ENCODE measurements at places on chromosomes 4 and X. TPM values are rescaled to one million over a fixed set of nuclear protein-coding genes. Genes with fewer than 3 reads are reported as not detected.

DNA sequence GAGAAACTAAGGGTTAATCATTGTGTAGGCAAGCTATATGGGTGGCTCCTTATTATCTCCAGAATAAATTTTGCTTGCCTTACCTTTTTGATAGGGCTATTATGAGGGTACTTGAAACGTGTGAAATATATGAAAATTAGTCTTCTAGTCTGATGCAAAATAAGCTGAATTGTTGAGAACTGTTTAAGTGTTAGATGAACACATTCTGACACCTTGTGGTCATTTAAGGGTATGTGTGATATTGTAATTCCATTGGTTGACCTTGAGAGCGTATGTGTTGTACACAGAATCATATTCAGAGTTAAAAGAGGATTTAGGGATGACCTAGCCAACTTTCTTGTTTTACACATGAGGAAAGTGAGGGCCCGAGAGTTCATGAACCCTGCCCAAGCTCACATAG lies 44.6 kb upstream of the LINC00632 start:
- H3K4me1 ChIP-seq, result no peaks in the 10 kb centered on the region
- H3K36me3 ChIP-seq, result no peaks in the 10 kb centered on the region
- no peaks in the 10 kb centered on the region for H3K27me3 ChIP-seq
- no peak overlapping the region for H3K4me3 ChIP-seq

DNA sequence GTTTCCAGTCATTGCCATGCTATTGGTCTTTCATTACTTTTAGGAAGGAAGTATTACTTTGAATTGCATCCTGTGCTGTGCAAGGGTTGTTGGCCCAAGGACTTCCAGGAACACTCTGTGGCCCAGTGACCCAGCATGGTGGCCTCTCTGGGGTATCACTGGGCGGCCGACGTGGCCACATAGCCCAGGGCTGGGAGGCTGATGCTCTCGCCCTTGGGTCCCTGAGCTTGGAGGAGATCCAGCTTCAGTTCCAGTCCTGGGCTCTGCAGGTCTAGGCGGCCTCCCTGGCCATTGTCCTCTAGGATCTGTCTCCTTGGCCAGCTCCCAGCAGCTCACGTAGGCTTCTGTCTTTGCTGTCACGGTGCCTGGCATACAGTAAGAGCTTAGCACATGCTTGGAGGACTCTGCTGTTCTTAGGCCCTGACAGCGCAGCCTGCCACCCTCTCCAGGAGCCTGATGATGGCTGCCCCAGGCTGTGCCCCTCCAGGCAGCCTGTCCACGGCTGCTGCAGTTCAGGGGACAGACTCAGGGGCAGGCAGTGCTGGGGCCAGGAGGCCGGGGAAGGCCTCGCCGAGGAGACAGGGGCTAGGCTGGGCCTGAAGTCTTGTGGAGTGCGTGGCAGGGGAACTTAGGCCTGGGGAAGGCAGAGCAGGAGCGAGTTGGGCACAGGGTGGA lies 42.2 kb downstream of the SORCS2 start:
- no peak overlapping the region for H3K4me3 ChIP-seq
- DNase-seq, result no peak
- H3K4me1 ChIP-seq, result no peaks in the 10 kb centered on the region
- no peak overlapping the region for H3K27ac ChIP-seq

DNA sequence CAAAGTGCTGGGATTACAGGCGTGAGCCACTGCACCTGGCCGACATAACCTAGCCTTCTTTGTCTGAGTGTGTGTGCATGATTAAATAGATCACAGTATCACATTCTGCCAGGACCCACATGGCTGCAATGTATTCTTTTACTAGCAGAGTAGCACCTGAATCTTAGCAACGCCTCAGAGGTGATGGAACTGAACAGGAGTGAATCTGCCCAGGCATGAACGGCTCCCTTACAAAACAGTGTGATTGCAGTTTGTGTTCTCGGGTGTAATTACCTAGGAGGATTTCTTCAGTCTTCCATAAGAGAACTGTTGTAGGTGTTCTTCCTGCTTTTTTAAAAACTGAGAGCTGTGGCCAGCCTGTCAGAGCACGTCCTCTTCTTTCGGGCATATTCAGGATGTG lies 122.7 kb upstream of the STS start:
- H3K4me1 ChIP-seq, result no peaks in the 10 kb centered on the region
- no peak for DNase-seq
- H3K27ac ChIP-seq, result no peak overlapping the region
- no peak overlapping the region for H3K4me3 ChIP-seq
- no peaks in the 10 kb centered on the region for H3K27me3 ChIP-seq

- no peak for DNase-seq
- no peaks in the 10 kb centered on the region for H3K36me3 ChIP-seq
- H3K4me1 ChIP-seq, result no peaks in the 10 kb centered on the region
- no peak overlapping the region for H3K27ac ChIP-seq
These were observed 8.9 kb downstream of the ZIC3 start for GRCh38 chrX:137574784-137575293.

GRCh38 chr4:125315576-125316400 lies 1.0 kb downstream of the FAT4 start:
- peak overlapping the region; percentile 83 for H3K4me3 ChIP-seq
- peaks cover 48% of the 10 kb centered on the region for H3K27me3 ChIP-seq
- DNase-seq, result peak; percentile 51
- H3K36me3 ChIP-seq, result no peaks in the 10 kb centered on the region
- no peak overlapping the region for H3K27ac ChIP-seq

Gene UGT2B15
- total RNA-seq, result not detected

Gene TIMM17B
- 39.2 TPM for total RNA-seq

GRCh38 chr4:146564492-146564891 lies 42.8 kb upstream of the SLC10A7 start:
- no peak overlapping the region for H3K27ac ChIP-seq
- H3K4me3 ChIP-seq, result no peak overlapping the region
- no peak for DNase-seq
- H3K27me3 ChIP-seq, result peaks cover 8% of the 10 kb centered on the region
- H3K36me3 ChIP-seq, result no peaks in the 10 kb centered on the region
- no peaks in the 10 kb centered on the region for H3K4me1 ChIP-seq

Gene NDST3
- not detected for total RNA-seq

DNA sequence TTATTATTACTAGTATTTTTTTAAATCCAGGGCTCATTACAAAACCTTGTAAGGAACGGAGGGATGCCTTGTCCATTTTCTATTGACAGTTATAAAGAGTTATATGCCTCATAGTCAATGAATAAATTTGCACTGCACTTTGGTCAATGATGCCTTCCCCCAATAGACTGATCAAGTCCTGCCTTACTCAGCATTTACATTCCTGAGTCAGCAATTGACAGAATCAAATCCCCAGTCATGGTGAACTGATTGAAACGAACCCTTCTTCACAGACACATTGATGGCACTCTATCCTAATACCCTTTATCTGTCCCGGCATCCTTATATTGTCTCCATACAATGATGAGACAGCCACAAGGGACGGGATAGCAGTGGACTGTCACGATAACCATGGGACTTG lies 213.2 kb downstream of the NLGN4X start:
- no peak for DNase-seq
- H3K4me3 ChIP-seq, result no peak overlapping the region
- H3K27ac ChIP-seq, result no peak overlapping the region
- no peaks in the 10 kb centered on the region for H3K27me3 ChIP-seq
- no peaks in the 10 kb centered on the region for H3K36me3 ChIP-seq

- H3K36me3 ChIP-seq, result no peaks in the 10 kb centered on the region
- no peak overlapping the region for H3K4me3 ChIP-seq
- no peak for DNase-seq
- H3K27me3 ChIP-seq, result no peaks in the 10 kb centered on the region
- no peak overlapping the region for H3K27ac ChIP-seq
These were observed 382.4 kb downstream of the TRAM1L1 start for GRCh38 chr4:116702949-116703348.

Gene TMEM271
- total RNA-seq, result not detected

DNA sequence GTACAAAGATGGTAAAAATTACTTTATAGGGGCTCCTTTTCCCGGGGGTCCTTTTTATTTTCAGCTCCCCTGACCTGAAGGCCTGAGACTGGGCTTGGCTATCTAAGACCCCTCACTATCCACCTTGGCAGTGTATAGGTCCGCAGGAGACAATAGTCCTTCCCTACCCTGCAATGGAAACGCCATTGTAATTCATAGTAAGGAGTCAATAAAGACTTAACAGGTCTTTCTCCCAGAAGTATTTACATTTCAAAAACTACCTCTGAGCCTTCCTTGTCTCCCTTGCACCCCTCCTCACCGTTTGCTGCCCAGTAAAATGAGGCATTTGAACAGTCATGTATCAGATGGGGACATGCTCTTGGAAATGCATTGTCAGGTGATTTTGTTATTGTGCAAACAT lies 401.2 kb upstream of the CNKSR2 start:
- H3K4me1 ChIP-seq, result no peaks in the 10 kb centered on the region
- H3K27me3 ChIP-seq, result no peaks in the 10 kb centered on the region
- no peaks in the 10 kb centered on the region for H3K36me3 ChIP-seq
- no peak overlapping the region for H3K4me3 ChIP-seq

DNA sequence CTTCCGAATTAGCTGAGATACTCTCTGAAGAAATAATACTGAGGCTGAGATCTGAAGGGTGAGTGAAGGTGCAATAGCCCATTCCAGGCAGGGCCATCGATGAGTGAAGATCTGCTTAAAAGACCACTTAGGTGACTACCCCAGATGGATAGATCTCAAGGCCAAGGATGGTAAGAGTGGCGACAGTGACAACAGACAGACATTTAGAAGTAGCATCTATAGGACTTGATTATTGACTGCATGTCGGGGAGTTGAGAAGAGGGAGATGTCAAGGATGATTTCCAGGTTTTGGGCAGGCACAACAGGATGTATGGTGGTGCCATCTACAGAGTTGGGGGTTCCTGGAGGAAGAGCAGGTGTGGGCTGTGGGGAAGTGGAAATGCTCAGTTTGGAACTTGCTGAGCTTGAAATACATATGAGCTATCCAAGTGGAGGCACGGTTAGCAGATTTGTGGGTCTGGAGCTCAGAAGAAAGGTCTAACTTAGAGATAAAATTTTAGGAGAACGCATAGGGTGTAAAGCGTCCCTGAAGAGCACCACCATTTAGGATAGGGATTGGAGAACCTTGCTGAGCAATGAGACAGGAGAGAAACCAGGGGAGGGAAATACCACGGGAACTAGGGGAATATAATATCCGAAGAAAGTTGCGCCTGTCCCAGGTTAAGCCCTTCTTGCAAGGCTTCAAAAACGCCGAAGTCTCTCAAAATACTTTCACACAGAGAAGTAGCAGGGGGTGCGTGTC lies 688 bp downstream of the UFSP2 start:
- H3K4me1 ChIP-seq, result peaks cover 18% of the 10 kb centered on the region
- peaks cover 12% of the 10 kb centered on the region for H3K36me3 ChIP-seq
- DNase-seq, result no peak

GRCh38 chrX:12452268-12452667 lies 314.0 kb downstream of the FRMPD4 start:
- no peak overlapping the region for H3K4me3 ChIP-seq
- H3K27me3 ChIP-seq, result no peaks in the 10 kb centered on the region
- H3K27ac ChIP-seq, result no peak overlapping the region
- DNase-seq, result no peak
- H3K36me3 ChIP-seq, result no peaks in the 10 kb centered on the region

- no peaks in the 10 kb centered on the region for H3K27me3 ChIP-seq
- no peaks in the 10 kb centered on the region for H3K4me1 ChIP-seq
- H3K4me3 ChIP-seq, result no peak overlapping the region
- H3K36me3 ChIP-seq, result no peaks in the 10 kb centered on the region
- H3K27ac ChIP-seq, result no peak overlapping the region
- no peak for DNase-seq
These were observed 245.0 kb upstream of the IGFBP7 start for GRCh38 chr4:57355101-57355665.

- no peak overlapping the region for H3K4me3 ChIP-seq
- DNase-seq, result no peak
- H3K27me3 ChIP-seq, result no peaks in the 10 kb centered on the region
- H3K36me3 ChIP-seq, result no peaks in the 10 kb centered on the region
These were observed 113.5 kb upstream of the USP9X start for GRCh38 chrX:40971736-40972135.

DNA sequence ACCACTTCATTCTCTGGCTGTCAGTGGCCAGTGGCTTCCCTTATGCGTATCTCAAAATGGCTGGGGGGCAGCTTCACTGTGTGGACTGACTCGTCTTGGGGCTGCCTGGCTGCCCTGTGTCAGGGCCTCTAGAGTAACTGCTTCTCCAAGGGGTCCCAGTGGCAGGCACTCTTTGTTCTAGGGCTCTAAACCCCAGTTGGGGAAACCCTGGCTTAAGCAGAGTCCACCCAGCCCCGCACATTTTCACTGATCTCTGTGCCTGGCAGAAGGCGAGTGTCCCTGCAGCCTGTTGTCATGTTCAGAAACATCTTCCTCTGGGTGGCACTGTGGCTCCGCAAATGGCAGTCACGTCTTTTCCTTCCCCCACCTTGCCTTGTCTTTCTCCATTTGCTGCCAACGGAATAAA lies 59.7 kb downstream of the NBDY start:
- peaks cover 20% of the 10 kb centered on the region for H3K4me1 ChIP-seq
- H3K36me3 ChIP-seq, result peaks cover 10% of the 10 kb centered on the region
- no peaks in the 10 kb centered on the region for H3K27me3 ChIP-seq
- DNase-seq, result no peak
- H3K27ac ChIP-seq, result peak overlapping the region; percentile 28
- no peak overlapping the region for H3K4me3 ChIP-seq

Gene CLIC2
- total RNA-seq, result 1.3 TPM

Gene SPANXA2
- not detected for total RNA-seq

Gene VEGFD
- total RNA-seq, result not detected

Gene GPR119
- not detected for total RNA-seq

Gene TLR1
- 17.2 TPM for total RNA-seq

Gene ARHGAP10
- total RNA-seq, result 6.5 TPM

DNA sequence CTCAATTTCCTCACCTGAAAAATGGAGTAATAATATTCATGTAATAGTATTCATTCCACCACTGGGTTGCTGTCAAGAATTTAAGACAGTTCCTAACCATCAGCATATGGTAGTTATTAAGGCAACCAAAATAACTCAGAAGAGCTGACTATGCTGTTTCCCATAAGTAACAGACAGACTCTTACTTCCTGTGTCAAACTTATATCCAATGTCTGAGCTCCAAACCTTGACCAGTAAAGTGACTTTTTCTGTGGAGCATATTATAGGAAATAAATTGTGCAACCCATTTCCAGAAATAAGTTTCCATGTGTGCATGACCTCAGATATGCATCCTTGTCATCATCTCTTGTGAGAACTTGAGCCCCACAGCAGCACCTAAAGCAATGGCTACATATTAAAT lies 78.8 kb downstream of the HADH start:
- peaks cover 51% of the 10 kb centered on the region for H3K4me1 ChIP-seq
- H3K27ac ChIP-seq, result no peak overlapping the region
- DNase-seq, result no peak
- peaks cover 54% of the 10 kb centered on the region for H3K36me3 ChIP-seq

DNA sequence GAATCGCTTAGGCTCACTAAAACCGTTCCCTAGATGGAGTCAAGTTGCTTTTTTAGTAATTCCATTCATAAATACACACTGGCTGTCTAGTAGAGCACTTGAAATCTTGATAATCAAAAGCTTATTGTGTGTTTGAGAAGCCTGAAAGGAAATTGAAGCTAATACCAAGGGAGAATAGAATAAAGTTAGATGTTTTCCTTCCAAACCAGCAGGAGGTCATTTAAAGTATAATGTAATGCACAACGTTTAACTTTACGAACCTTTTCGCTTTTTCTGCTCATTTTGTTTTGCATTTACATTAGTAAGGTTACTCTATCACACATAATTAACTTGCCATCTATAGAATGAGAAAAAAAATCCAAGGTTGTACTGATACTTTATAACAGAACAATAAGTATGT lies 440.9 kb downstream of the NKX6-1 start:
- H3K27ac ChIP-seq, result no peak overlapping the region
- H3K36me3 ChIP-seq, result no peaks in the 10 kb centered on the region
- no peak for DNase-seq

GRCh38 chr4:151702256-151702655 lies 58.6 kb downstream of the GATB start:
- H3K27me3 ChIP-seq, result no peaks in the 10 kb centered on the region
- H3K27ac ChIP-seq, result no peak overlapping the region
- H3K4me1 ChIP-seq, result no peaks in the 10 kb centered on the region
- peaks cover 16% of the 10 kb centered on the region for H3K36me3 ChIP-seq
- no peak overlapping the region for H3K4me3 ChIP-seq

All from activated naive CD8-positive, alpha-beta T cell treated with anti-CD3 and anti-CD28 coated beads, Interleukin-2, amount 10 ng/mL, durations not matched to agents 7 days and 5 days (primary cell).